Suprapubic skin (tissue), 4 donors: ENCODE measurements at places on chromosomes 5 and 9. TPM values are rescaled to one million over a fixed set of nuclear protein-coding genes. Genes with fewer than 3 reads are reported as not detected.

DNA sequence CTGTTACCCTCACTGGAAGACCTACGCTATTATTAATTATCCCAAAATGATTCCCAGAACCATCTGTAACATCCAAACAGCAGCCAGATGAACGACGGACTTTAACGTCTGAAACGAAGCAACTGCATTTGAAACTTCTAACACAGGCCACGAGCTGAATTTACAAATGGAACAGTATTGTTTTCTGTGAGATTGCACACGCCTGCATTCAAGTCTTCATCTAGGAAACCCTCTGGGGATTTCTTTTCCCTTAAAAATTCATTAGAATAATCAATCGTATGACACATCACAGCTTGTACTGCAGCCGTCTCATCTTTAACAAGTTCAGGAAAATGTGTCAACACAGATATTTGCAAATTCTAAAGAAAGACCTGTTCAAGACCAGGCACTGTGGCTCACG is 80.2 kb downstream of the MYO10 start:
- DNase-seq = no peak
- H3K4me1 ChIP-seq = peaks cover 14% of the 10 kb centered on the region
- no peak overlapping the region for H3K4me3 ChIP-seq
- no peaks in the 10 kb centered on the region for H3K27me3 ChIP-seq

DNA sequence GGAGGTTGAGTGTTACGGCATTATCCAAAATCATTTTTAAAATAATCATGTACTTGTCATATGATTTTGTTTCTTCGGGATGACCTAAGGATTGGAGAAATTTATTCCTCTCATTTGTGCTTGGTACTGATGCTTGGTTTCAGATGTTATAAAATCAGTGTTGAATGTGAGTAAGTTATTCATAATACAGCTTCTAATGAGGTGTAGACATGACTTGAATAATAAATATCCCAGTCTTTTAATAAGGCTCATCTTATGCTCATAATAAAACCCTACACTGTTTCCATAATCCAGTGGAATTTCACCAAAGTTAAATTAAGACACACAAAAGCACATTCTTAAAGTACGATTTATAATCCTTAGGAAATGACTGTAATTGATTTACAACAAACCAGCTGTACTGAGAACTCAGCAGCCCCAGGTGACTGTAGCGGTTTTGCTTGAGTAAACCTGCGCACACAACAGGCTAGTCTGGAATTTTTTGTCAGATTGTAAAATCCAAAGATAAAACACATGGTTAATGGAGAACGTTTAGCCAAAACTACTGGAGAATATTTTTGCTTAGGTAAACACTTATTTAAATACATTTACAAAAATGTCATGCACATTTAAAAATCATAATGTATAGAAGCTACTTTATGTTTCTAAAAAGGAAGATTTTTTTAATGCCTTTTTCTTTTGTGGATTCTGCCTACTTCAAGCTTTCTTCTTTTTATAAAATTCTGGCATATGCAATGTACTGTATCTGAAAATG is 609.8 kb upstream of the GRAMD2B start:
- H3K27me3 ChIP-seq = no peaks in the 10 kb centered on the region
- no peak overlapping the region for H3K4me3 ChIP-seq
- no peak overlapping the region for H3K27ac ChIP-seq
- H3K36me3 ChIP-seq = no peaks in the 10 kb centered on the region

DNA sequence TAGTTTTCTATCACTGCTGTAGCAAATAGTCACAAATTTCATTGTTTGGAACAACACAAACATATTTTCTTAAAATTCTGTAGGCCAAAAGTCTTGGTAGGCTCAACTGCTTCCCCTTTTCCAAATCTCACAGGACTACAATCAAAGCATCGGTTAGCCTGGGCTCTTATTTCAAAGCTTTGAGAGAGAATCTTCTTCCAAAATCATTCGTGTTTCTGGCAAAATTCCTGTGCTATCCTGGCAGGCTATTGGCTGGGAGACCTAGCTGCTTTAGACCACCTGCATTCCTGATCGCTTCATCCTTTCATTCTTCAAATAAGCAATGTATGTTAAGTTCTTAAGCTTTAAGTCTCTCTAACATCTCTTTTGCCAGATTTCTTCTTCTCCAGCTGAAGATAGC is 629.8 kb upstream of the CDH18 start:
- H3K36me3 ChIP-seq = no peaks in the 10 kb centered on the region
- no peak overlapping the region for H3K27ac ChIP-seq
- no peak for DNase-seq
- no peak overlapping the region for H3K4me3 ChIP-seq
- H3K27me3 ChIP-seq = no peaks in the 10 kb centered on the region

GRCh38 chr9:120689860-120690259 is 24.4 kb downstream of the MEGF9 start:
- peaks cover 11% of the 10 kb centered on the region for H3K4me1 ChIP-seq
- no peak overlapping the region for H3K4me3 ChIP-seq
- H3K27me3 ChIP-seq = no peaks in the 10 kb centered on the region
- no peaks in the 10 kb centered on the region for H3K36me3 ChIP-seq

GRCh38 chr5:158639881-158640592 is 459.7 kb downstream of the EBF1 start:
- no peak for DNase-seq
- H3K27me3 ChIP-seq = no peaks in the 10 kb centered on the region
- H3K27ac ChIP-seq = no peak overlapping the region

Gene PRDM9
- total RNA-seq = not detected
